ENCODE measurements at places on chromosomes 1 and 21.

- DNase-seq, result no peak
Measured at GRCh38 chr1:63915121-63915520, 141.3 kb downstream of the ROR1 start.

DNA sequence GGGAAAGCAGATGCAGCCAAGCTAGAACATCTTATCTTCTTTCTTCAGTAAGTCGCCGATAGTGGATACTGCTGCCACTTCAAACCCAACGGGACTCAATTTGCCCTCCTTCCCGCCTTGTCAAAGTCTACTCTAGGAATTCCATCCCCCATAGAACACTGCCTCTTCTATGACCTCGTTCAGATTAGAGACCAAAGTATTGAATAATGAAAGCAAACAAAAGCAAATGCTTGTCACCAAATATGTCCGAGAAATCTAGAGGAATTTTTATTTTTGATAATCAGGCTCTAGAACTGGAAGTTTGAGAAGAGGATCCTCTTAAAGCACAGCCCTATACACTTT is 853 bp upstream of the RRAGC start:
- no peak for DNase-seq

GRCh38 chr21:42423197-42423675 is 19.5 kb downstream of the UBASH3A start:
- DNase-seq, result peak; percentile 83

DNA sequence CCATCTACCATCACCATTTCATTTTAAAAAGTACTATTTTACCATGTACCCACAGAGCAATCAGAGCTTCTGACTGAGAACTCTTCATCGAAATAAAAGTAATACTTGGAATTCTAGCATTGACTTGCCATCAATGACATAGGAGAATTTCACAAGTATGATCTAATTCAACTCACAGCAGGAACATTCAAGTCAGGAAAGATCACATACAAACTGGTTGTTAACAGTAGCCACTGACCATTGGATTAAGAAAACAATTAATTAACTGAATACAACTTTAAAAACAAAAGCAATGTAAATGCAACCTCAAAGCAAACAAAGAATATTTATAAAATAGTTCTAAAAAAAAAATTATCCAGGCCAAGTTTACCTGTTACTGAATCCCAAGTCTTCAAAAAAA is 18.8 kb downstream of the RNF115 start:
- DNase-seq, result no peak

DNA sequence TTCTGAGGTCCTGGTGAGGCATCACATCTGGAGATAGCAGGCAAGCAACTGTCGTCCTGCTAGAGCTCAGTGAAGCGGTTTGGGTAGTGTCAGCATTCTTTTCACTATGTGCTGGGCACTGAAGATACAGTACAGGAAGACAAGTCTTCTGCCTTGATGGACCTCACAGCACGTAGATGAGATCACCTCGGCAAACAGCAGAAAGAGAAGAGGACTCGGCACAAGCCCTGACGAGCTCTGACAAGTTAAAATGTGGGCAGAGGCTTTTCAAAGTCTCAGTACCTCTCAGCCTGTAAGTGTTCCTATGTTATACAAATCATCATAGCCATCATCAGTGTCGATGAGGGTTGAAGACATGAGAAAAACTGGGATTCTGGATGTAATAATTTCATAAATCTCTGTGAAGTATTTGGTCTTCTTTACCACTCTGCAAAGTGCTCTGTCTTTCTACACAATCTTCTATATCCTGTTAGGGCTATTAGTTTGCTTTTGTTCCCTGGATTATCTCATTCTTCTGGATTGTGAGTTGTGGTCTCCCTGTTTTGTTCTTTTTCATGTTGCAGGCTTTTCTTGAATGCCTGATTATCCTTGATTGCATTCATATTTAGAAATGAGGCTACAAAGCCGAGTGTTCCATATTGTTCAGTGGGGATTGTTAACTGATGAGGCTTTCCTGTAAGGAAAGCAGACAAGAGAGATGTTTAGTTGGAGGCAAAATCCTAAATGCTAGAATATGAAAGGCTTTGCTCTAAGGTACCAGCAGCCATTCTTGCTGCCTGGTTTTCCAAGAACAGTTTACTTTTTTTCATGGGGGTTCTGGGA is 24.2 kb downstream of the MAEL start:
- DNase-seq, result no peak

GRCh38 chr1:1024771-1025699 is 5.1 kb downstream of the AGRN start:
- DNase-seq, result no peak

GRCh38 chr1:95352767-95353166 is 118.8 kb downstream of the RWDD3 start:
- DNase-seq, result no peak

- DNase-seq, result no peak
Measured at GRCh38 chr21:46661642-46662366, 26.3 kb downstream of the PRMT2 start.

All from CD8-positive, alpha-beta T cell (primary cell).